ENCODE measurements at places on chromosomes 3 and 15.

GRCh38 chr3:72810063-72810462, 38.2 kb downstream of the SHQ1 start:
- no peak for DNase-seq

GRCh38 chr15:25250906-25251622, 187.8 kb downstream of the UBE3A start:
- no peak for DNase-seq

GRCh38 chr15:70045045-70045444, 52.7 kb downstream of the TLE3 start:
- no peak for DNase-seq

- no peak for DNase-seq
Observed at GRCh38 chr3:188041895-188042294, 112.1 kb upstream of the LPP start.

DNA sequence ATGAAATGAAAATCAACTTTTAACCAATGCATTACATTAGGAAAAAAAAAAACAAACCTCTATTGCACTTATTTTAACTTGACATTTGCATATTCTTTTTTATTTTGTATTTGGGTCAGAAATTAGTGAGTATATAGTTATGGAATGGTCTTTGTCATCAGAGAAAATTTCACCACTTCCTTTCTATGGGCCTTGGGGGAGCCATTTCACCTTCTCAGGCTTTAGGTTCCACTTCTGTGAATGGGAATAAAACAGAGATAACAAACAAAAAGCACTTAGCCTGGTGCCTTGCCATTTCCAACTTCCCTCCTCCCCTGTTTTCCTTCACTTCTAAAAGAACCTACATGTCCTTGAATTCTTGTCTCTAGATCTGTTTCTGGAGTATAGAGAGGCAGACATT, 168.0 kb upstream of the STT3B start:
- DNase-seq: no peak

DNA sequence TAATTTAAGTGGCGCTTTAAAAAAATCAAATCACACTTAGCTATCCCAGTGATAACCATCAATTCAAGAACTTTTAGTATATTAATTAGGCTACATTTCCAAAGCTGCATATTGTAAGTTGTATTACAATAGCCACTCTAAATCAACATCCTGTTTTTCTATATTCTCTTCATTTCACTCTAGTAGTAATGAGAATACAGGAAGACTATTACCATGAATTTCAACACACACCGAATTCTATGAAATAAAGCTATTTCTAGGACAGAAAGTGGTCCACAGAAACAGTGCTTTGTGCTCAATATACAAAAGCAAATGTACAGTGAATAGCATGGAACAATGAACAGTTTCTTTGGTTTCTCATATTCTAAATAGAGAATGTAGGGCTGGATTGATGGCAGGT, 24.6 kb downstream of the TRAT1 start:
- no peak for DNase-seq

DNA sequence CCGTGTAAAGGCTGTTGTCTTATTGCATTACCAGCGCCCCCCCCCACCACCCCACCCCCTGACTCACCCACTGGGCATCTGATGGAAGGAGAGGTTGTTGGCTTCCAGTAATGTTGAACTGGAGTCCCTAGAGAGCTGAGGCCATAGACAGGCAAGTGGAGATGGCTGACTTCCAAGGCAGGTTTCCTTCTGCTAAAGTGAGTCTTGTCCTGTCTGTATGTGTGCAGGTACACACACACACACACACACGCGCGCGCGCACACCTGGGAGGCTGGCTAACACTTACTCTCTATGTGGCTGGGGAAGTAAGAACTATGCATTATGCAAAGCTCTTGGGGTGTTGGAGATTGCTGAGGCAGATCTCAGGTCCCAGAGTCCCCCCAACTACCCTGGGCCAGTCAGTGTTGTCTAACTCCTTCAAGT, 1.6 kb upstream of the KY start:
- DNase-seq: no peak

DNA sequence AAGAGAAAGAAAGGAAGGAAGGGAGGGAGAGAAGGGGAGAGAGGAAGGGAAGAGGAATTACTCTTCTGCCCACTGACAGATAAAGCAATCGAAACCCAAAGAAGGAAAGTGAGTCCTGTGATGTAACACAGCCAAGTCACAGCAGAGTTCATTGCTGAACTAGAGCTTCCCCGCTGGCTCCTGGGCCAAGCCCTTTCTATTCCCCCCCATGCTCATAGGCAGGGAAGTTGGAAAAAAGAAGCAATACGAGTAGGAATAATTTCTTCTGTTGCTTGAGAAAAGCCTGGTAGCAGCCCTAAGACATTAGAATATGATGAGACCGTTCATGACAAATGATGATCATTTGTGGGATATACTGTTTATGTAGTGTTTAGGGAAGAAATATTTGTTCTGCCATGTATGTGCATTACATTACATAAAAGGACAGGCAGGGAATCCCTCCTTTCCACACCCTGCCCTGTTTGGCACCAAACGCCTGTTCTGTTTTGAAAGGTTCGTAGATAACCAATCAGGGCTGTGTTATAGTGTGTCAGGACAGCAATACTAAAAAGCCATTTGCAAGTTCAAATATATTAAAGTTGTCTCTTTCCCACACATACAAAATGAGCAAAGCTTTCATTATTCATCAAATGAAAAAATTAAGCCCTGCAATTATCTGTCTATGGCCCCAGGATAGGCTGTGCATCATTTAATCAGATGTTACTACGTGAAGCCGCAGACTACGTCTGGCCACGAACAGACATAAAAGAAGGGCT, 111.0 kb upstream of the TRPM1 start:
- DNase-seq: no peak

DNA sequence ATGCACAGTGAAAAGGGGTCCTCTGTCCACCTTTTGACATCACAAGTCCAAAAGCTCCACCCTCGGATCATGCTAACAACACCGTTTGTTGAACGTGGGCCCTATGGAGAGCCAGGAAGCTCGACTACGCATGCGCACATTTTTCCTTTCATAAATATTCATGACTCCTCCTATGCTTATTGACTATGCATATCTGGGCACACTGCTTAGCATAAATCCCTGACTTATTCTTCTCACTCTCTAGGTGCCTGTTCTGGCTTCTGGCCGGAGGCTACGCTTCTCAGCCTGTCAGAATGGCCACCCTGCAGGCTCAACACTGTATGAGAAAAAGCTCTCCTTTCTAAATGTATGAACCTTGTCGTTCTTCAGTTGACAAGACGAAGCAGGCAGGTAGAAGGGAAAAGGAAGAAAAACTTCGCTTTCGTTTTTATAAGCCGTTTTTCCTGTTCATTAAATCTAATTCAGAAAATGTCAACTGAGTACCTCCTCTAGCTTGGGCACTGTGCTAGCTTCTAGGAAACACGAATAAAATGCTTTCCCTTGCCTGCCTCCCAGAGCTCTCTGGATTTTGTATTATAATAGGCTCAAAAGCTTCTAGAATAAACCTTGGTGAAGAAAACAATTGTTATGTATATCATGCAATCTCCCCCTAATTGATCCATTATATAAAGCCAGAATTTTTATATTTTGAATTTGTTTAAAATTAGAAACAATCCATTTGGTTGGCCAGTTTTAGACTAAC, 207.7 kb downstream of the ATP10A start:
- DNase-seq: no peak

GRCh38 chr15:77874063-77874462, 203.4 kb downstream of the TBC1D2B start:
- DNase-seq: no peak

DNA sequence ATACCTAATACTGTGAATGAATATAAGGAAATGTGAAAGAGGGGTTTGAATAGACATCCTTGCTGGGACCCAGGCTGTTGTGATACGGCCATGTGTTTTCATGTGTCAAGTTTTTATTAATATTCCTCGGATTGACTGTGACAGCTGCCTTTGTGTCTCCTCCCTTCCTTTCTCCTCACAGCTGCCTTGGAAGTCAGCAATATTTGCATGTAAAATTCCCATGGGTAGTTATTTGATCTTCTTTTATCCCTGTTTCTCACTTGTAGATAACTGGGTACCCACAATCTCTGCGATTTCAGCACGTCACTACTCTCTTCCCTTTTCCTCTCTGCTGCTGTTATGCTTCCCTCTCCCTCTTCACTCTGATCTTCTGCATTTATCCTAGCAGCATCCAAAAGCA, 9.4 kb downstream of the GPR156 start:
- DNase-seq: no peak

DNA sequence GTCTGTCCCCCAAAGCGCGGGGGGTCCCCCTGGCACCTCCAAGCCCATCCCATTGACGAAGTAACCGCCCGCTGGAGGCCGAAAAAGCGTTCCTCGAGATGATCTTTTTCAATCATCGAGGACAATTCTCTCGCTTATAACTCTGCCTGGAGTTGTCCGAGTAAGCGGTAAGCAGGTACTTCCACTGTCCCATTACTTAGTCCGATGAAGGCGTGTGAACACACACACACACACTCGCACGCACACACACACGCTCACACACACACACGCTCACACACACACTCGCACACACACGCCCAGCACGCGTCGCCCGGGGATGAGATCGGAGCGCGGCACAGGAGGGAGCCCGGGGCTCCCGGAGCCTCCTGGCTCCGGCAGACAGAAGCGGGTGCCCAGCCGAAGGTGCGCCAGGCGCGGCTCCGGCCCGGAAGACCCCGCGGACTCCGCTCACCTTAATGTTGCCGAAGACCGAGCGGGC, 430 bp downstream of the SLCO2A1 start:
- DNase-seq: no peak

GRCh38 chr15:98866511-98866910, 141.1 kb downstream of the PGPEP1L start:
- DNase-seq: no peak

DNA sequence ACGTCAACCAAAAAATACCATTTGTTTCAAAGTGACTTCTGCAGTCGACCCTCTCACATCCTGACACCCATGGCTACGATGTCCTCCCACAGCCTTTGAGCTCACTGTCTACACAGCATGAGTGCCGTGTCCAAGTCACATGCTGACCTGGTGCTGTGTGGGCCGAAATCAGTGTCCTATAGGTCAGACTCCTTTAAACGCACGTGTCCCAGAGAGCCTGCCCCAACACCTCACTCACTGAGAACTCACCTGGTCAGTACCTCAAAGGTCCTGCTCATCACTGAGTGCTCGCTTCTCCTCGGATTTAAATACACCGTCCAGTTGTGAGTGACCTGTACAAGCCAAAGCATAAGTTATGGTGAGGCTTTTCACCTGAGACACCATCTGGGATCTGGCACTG, 83.3 kb downstream of the OCA2 start:
- DNase-seq: no peak

DNA sequence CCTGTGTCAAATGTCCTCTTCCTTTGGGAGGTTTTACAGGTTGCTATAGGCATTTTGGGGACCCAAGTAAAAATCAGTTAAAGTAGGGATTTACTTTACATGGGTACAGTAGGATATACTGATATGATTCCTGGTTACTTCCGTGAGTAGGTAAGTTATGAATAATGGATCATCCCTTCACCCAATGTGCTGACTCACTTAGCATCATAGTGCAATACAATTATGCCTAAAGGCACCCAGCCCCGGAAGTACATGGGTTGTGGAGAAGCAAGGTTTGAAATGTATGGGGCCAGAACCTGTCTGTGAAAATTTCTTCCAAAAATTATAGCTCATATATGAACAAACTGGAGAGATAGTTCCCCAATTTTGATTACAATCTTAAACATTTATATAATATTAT, 64.0 kb downstream of the GLB1 start:
- no peak for DNase-seq

GRCh38 chr3:142022381-142022780, 127.0 kb downstream of the TFDP2 start:
- no peak for DNase-seq

GRCh38 chr3:35137612-35138011, 501.7 kb upstream of the ARPP21 start:
- DNase-seq: no peak

GRCh38 chr3:51401735-51402134, 10.7 kb downstream of the RBM15B start:
- no peak for DNase-seq

DNA sequence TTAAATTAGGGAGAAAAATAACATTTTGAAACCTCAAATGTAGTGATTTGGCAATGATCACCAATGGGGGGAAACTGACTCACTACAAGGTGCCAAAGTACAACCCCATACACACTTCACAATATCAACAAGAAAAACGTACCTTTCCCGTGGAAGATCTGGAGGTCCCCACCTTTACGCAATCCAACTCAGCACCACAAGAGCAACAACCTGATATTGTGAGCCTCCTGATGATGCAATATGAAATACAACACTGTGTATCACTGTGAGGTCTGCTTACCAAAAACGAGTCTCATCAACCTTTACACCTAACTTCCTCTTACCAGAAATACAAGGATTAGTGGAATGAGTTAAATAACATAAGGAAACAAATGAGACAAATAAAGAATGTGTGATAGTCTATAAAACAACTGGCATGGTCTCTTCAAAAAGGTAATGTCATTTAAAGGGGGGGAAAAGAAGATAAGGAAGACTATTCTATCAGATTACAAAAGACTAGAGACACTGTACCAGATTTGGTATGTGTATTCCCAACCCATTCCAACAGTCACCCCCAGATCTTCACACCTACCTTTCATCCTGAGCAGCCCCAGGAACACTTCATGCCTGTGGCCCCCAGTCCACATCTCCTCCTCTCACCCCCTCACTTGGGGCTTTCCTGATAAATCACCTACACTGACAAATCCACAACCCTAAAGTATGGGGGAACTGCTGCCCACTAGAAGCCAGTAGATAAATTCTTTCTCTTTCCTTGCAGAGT, 27.7 kb downstream of the DLG1 start:
- DNase-seq: no peak

DNA sequence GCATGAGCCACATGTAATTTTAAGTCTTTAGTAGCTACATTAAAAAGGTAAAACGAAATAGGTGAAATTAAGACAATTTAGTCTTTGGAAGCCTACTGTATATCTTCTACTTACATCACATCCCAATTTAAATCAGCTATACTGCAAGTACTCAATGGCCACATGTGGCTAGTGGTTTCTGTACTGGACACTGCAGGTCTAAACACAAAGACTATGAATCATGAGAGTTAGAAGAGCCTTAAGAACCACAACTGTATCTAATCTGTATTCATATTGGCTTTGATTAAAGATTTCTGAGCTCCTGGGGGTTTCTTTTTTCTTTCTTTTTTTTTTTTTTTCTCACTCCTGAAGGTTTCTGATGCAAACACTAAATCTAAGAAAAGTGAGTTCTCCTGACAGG, 2.3 kb upstream of the EIF1B start:
- no peak for DNase-seq

GRCh38 chr3:70558956-70559355, 246.5 kb upstream of the MDFIC2 start:
- DNase-seq: no peak

GRCh38 chr3:171268677-171269076, 191.5 kb downstream of the TNIK start:
- no peak for DNase-seq

- no peak for DNase-seq
Observed at GRCh38 chr15:92463826-92464225, 70.1 kb downstream of the ST8SIA2 start.

DNA sequence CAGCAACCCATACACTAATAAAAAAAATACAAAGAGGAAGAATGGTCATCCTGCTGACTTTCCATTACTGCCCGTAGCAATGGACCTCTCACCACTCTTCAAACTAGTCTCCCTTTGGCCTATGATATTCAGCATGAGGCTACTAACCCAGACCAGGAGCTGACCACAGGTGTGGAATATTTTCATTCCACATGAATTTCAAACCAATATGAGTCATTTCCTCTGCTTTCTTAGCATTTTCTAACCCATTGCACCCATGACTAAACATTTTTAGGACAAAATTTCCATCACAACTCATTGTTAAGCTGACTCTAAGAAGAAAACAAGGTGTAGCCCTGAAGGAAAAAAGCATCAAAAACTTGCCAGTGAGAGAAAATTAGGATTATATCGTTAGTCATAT, 34.0 kb upstream of the ZPLD1 start:
- DNase-seq: no peak
